ENCODE measurements at places on chromosomes 1 and 21.

- no peak for DNase-seq
These were observed 18.2 kb downstream of the DOP1B start for GRCh38 chr21:36174780-36175179.

DNA sequence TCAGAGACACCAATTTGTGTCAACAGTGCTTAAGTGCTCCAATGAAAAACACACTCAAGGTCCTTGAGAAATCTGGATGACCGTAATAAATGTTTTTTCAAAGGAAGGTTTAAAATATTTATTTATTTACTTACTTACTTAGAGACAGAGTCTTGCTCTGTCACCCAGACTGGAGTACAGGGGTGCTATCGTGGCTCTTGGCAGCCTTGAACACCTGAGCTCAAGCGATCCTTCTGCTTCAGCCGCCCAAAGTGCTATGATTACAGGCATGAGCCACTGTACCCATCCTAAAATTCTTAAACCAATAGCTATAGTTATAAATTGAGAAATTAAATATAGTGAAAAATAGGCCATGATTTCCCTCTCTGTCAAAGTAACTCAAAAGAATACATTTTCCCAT lies 17.3 kb upstream of the ERICH3 start:
- no peak for DNase-seq

DNA sequence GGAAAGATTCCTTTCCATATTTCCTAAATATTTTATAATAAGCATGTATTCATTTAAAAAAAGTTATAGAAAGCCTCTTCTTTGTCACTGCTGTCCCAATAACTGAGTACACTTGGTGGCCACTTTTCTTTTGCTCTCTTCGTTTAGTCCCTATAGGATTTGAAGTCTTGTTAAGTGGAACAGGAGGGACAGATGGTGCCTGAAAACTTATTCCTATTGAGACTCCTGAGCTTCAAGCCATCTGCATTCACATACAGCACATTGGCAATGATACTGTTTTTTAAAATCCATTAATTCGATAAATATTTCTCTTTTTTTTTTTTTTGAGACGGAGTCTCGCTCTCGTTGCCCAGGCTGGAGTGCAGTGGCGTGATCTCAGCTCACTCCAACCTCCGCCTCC lies 2.0 kb upstream of the ZBTB40 start:
- no peak for DNase-seq

GRCh38 chr1:170734412-170735175 lies 70.7 kb downstream of the PRRX1 start:
- DNase-seq, result no peak

GRCh38 chr1:185325413-185325812 lies 8.4 kb upstream of the IVNS1ABP start:
- DNase-seq, result no peak

DNA sequence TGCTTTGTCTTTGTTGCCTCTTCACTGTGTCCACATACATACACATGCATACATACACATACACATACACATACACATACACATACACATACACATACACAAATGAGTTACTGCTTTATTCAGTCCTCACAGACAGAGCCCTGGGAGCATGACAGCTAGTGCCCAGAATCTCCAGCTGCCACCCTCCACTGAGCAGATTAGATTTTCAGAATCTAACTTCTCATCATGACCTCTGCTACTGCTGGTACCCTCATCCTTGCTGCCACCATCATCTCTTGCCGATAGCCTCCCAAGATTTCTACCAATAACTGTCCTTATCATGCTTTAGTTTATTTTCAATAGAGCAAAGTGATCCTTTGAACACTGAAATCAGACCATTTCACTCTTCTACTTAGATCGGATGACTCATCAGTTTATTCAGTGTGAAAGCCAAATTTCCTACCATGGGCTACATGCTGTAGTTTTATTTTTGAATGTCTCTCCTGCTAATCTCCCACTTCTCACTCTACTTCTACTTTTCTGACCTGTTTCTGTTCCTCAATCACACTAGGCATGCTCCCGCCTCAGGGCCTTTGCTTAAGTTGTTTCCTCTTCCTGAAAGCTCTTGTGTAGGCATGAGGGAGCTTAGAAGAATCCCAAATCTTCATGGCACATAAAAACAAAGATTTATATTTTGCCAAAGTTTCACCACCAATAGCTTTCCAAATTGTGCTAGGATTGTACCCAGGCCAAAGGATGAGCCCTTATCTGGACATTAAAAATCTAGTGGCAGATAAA lies 43.0 kb downstream of the ATP6V1G3 start:
- DNase-seq, result no peak

DNA sequence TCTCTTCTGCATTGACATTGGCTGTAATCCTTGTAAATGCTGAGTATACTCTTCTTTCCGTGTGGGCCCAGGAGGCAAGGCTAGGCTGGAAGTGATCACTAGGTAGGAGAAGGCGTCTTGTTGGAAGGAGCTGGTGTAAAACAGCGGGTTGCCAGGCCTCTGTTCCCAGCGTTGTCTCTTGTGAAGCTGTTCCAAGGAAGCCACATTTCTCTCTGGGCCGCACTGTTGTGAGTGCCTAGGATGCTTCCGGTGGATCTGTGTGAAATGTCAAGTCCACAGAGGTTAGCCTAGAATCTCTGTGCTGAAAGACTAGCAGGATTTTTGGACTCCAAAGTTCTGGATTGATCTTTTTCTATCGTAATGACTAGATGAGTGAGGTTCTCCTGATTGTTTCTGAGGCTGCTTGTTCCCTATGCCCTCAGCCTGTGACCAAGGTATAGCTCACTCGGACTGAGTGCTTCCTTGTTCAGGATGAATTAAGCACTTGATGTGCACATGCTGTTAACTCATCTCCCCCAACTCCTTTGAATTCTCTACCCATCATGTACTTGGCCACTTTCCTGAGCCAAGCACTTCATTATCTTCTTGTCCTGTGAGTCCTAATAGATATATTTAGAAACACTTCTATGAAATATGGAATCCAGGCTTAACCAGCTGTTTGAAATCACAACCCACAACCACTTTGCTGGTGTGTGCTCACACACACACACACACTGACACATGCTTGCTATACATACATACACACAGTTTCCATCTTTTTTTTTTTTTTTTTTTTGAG lies 63.3 kb downstream of the PBX1 start:
- no peak for DNase-seq

- DNase-seq, result no peak
These were observed 82.4 kb upstream of the CYYR1 start for GRCh38 chr21:26655460-26655859.

Measured in activated T-helper 1 cell treated with anti-CD3 and anti-CD28 coated beads, Interleukin-2, amount 50 U/mL, for 16 hours (primary cell).